Stimulated activated CD4-positive, alpha-beta T cell treated with anti-CD3 and anti-CD28 coated beads, Interleukin-4, amount 100 ng/mL, for 24 hours (primary cell): ENCODE measurements at places on chromosomes 7 and 10.

DNA sequence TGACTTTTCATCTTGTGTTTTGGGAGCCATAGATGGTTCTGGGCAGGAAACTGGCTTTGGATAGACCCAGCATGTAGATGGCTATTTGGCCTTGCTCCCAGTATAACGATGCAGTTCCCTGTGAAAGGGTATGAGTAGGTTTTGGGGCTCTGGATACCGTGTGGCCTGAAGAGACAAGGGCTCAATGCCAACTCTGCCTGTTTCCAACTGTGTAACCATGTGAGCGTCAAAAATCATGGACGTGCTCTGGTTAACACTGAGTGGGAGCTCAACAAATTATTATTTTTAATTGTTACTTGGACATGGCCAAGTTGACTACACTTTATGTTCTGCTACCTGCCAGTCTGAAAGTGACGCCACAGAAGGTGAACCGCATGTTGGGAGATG is 41.8 kb downstream of the EGFR start:
- no peak for DNase-seq

DNA sequence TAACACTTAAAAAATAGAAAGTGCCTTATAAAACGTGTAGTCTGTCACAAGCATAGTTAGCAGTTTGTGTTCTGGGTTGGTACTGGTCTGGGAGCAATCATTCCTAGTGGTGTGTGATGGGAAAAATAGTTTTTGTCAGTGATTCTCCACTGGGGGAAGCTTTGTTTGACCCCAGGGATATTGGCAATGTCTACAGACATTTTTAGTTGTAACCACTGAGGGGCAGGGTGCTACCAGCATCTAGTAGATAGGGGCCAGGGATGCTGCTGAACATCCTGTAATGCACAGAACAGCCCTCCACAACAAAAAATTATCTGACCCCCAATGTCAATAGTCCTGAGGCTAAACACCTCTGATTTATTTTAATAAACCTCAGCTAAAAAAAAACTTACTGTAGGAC is 51.6 kb upstream of the CREB5 start:
- DNase-seq, result no peak

DNA sequence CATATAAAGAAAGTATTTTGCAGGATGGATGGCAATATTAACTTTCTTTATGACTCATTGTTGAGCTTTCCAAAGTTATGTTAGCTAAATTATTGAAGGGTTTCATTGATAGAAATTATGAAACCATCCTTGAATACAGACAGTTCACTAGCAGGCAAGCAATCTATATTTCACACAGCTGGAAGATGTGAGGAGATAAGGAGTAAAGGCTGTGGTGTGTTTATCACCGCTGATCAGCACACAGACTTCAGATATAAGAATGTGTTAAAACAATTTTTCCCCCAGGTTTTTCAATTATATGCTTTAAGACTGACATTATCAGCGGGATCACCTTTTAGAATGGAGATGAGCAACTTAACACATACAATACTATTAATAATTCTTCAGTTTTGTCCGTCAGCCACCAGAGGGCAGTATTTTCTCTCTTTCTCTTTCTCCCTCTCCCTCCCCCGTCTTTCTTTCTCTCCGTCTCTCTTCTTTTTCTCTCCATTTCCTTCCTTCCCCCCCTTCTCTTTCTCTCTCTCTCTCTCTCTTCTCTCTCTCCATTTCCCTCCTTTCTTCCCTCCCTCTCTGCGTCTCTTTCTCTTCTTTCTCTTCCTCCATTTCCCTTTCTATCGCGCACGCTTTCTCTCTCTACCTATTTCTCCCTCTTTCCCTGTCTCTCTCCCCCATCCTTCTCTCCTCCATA is 62.9 kb upstream of the FAM171A1 start:
- peak; percentile 45 for DNase-seq

DNA sequence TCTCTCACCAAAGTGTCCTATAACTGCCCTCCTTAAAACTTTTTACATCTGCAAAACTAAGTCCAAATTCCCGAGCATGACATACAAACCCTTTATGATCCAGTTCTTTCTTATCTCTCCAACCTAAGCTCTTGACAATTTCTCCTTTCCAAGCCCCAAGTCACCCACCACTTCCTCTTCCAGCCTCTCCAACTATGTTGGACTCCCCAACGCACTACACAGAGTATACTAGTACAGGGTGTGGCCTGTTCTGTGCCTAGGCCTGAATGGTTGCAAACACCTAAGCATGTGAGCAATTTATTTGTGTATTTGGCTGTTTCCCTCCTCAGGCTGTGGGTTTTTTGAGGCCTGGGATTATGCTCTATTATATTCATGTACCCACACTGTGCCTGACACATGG is 101.2 kb upstream of the APBB1IP start:
- DNase-seq, result no peak

- peak; percentile 92 for DNase-seq
Measured at GRCh38 chr10:62048919-62049623, 147.6 kb downstream of the ARID5B start.

DNA sequence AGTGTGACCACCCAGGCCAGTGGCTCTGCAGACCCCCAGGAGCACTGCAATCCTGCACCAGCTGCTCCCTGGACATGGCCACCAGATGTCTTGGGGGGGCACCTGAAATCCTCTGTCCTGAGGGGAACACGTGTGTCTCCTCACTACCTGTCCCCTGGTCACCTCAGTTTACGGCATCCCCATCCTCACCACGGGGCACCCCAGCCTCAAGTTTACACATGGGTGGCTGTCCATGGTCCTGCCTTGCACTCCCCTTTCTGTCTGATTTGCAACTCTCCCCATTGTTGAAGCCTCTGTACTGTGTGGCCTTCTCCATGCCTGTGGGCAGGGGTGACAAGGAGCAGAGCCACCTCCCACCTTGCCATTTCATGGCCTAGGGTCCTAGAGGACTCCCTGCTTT is 67.2 kb downstream of the RAMP3 start:
- DNase-seq, result no peak

DNA sequence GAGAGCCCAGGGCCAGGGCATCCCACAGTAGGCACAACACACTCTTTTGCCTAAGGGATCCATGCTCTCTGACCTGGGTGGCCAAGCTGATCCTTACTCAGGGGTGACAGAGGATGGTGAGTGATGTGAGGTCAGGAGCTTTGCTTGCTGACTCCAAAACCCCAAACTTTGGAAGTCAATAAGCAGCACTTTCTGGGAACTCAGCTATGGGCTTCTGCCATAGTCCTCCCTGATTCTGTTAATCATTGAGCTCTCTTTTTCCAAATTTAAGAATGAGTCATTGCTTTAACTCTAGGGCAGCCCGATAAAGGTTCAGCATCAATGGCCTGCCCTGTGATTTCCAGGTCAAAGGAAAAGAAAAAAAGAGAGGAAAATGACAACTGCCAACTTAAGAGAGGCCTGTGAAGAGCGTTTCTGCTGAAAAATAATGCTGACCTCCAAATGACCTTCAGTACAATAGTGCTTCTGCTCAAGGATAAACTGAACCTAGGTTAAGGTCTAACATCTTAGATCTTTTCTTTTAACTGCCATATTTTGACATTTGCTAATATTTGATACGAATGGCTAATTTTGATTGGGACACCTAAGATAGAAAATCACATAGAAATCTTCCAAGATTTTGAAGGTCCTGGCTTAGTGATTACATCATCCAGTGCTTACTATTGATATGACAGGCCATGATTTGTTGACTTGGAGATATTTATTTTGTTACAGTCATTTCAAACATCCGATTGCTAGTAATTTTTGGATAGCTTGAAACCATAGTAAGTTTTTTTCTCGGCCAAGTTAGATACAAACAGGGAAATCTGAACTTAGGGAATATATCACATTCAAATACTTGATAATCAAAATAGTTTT is 20.8 kb upstream of the RELN start:
- DNase-seq, result no peak

GRCh38 chr7:46034056-46034768 is 113.1 kb upstream of the IGFBP3 start:
- no peak for DNase-seq

DNA sequence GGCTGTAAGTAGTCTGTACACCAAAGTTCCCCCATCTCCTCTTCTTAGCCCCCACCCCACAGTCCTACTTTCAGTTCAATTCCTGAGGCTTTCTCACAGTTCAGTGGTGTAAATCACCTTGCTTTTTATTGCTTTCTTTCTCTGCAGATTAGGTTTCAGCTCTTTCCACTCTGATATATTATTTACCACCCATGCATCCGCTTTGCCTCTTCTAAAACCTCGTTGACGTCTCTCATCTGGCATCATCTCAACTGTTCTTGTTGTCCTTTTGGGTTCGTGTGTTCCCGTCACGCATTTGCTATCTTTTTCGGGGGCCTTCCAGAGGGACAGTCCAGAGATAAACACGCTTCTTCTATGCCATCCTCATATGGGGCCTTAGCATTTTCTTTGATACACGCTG is 597.9 kb upstream of the DPP6 start:
- no peak for DNase-seq

DNA sequence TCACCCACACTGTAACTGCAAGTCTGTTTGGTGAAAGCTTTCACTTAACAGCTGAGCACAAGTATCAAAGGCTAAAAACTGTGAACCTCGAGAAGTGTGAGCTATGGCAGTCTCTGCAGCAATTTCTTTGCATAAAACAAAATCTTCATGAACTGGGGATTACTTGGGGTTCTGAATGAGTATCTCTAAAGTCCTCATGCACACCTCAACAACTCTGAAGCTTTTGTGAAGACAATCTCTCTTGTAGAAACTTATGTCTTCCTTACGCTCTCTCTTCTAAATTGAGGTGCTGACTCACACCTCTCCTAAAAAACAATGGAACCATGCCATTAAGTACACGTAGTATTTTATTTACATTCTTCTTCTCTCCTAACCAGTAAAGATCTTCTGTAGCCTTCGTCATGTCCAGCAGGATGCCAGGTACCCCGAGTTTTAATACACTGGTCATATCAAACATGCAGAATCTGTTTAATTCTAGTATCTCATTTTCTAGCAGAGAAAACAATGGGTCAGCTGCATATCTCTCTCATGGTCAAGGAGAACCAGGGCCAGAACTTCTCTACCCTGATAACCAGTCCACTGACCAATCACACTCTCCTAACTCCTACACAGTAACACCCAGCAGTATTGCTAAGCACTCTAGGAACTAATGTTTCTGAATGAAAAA is 76.9 kb downstream of the UBE2H start:
- no peak for DNase-seq
